Kidney epithelial cell (primary cell): ENCODE measurements at places on chromosomes 16 and 17. TPM values are rescaled to one million over a fixed set of nuclear protein-coding genes. Genes with fewer than 3 reads are reported as not detected.

Gene ERN2
- total RNA-seq = under 0.01 TPM in 1 of 2 replicates, not detected in the other

Gene TXNDC11
- 35.1 and 36.1 TPM in 2 replicates for total RNA-seq

Gene ARHGAP23
- 52.8 and 65.6 TPM in 2 replicates for total RNA-seq

Gene SLC13A2
- not detected in 2 replicates for total RNA-seq

Gene PIK3R5
- total RNA-seq = 0.96 and 1.7 TPM in 2 replicates

Gene TAT
- 0.07 TPM in 1 of 2 replicates, not detected in the other for total RNA-seq

- DNase-seq = no peak
Observed at GRCh38 chr17:15886804-15887203, 58.1 kb upstream of the ADORA2B start.

- DNase-seq = no peak
Observed at GRCh38 chr16:88681084-88681680, 5.1 kb downstream of the SNAI3 start.

DNA sequence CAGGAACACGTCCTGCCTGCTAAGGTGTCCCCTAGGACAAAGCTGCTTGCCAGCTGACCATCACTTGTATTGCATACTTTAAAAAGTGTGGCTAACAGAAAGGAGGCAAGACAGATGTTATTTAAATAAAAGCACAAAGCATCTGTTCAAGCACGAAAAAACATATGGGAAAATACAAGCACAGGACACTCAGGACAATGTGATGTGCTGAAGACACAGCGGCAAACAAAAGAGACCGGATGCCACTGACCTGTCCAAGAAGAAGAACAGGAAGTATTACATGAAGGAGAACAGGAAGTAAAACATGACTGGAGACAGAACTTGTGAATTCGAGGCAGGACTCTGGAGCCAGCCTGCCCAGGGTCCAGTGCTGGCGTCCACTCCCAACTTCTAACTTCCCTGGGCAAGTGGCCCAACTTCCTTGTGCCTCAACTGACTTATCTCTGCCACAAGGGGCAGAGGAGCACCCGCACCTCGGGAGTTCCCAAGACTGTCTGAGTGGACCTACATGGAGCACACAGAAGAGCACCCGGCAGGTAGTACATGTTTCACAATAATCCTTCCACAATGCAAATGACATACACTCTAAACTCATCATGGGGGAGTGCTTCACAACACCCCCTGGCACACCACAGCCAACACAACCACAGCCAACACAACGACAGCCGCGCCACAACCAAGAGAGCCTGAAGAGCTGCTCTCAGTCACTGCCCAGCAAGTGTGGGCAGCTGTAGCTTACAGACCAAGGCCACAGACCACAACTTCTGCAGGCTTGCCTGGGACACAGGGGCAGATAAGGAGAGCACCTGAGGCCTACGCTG is 36.6 kb downstream of the ANKRD11 start:
- DNase-seq = no peak

DNA sequence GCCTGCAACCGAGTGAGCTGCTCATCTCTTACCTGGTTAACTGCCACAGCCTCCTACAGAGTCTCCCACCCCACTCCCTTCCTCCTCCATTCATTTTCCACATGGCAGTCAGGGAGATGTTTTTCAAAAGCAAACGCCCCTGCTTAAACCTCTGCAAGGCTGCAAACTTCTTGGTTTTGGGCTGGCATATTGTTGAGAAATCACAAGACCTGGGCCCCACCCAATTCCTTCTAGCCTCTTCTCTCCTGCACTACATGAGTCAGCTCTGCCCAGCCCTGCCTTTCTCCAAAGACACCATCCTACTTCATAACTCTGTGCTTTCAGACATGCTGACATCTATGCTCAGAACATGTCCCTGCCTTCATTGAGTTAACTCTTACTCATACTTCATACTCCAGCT is 136.1 kb downstream of the SPACA3 start:
- DNase-seq = peak; percentile 2

DNA sequence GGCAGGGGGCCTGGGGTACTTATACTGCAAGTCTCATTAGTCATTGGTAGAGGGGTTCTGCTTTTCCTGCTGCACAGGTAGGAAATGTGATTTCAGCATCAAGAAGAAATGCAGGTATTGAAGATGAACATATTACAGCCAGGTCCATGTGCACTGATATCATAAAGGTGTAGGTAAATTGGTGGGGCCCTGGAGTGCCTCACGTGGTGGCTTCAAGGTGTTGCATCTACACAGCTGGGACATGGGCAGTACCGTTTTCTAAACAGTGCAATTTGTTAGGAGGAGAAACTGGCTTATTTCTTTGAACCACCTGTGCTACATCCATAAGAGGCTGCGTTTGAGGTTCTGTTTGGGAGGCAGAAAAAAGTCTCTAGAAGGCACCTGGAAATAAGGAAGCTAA is 618.1 kb upstream of the RBFOX1 start:
- DNase-seq = no peak

DNA sequence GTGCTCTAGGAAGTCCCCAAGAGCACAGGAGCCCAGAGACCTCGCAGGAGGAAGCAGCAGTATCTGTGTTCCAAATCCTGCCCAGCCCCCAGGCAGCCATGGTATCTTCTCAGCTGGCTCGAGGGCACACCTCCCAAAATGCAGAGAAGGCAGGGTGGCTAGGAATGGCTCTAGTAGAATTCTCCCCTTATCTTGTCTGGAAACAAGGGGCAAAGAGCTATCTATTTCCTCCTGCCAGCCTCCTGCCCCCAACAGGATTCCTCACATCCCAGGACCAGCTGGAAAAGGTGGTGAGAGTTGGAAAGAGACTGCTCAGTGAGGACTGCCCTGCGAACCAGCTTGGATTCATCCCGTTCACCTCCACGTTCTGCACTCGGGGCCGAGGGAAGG is 8.6 kb upstream of the TSPOAP1 start:
- DNase-seq = no peak

GRCh38 chr16:85601272-85601639 is 11.9 kb upstream of the GSE1 start:
- DNase-seq = no peak

DNA sequence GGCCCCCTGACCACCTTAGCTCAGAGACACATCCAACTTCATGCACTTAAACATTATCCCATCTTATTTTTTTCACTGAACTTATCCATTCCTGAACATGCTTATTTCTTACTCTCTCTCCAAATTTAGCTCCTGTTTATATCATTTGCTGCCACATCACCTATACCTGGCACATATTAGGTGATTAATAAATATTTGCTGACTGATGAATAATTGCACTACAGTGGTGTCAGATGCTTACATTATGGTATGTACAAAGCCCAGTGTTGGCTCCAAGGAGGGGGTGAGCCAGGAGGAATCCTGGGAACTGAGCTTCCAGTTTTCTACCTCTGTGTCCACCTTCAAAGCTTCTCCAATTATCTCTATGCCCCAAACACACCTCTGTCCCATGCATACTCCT is 124.0 kb upstream of the PMFBP1 start:
- DNase-seq = no peak

- no peak for DNase-seq
Observed at GRCh38 chr16:73713778-73714495, 582.7 kb upstream of the PSMD7 start.

DNA sequence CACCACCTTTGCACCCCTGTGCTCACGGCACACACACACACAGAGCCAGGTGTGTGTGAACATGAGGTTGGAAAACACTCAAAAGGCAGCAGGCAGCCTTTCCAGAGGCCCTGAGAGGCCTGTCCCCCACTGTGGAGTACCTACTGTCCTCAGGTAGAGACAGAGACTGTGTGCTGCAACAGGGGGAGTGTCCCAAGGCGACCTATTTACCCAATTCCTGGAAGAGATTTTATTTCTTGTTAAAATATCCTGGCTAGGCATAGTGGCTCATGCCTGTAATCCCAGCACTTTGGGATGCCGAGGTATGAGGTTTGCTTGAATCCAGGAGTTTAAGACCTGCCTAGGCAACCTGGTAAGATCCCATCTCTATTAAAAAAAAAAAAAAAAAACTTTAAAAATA is 108.5 kb downstream of the COPRS start:
- no peak for DNase-seq

- no peak for DNase-seq
Observed at GRCh38 chr16:17364319-17365210, 106.2 kb downstream of the XYLT1 start.

GRCh38 chr16:57797526-57798266 is 4.6 kb downstream of the KIFC3 start:
- no peak for DNase-seq

DNA sequence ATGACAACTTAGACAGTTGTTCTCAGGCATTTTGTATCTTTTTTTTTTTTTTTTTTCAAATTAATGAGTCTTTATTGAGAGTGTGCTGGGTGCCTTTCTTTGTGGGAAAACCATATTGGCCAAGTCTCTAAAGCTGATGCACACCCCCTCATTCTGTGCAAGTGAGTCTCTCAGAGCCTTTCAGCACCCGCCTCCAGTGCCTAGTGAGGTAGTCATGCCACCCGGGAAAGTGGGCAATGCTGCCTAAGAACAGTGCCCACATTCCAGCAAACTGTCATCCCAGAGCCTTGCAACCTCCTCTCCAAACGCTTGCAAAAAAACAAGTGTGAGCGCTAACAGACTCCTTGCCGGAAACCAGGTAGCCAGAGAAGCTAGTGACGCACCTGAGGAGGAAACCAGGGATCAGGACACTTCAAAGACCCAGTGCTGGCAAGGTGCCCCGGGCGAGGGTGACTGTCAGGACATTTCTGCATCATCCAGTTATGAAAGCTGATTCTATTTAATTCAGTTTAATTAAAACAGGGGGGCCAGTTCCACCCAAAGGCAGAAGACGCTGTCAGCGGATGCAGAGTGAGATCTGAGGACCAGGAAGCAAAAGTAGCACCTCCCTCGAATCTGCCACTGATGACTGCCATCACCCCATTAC is 34.9 kb downstream of the SMARCE1 start:
- no peak for DNase-seq

GRCh38 chr17:81481073-81481799 is 31.4 kb downstream of the ACTG1 start:
- DNase-seq = no peak

DNA sequence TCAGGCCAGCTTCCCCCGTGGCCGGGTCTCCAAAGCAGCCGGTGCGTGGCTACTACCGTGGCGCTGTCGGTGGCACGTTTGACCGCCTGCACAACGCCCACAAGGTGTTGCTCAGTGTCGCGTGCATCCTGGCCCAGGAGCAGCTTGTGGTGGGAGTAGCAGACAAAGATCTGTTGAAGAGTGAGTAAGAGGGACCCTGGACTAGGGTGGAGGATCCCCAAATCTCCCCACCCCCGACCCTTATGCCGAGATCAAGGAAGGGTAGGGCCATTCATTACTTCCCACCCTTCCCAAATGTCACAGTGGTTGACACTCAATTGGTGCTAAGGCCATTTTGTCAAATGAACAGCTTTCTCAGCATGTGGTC is 1.2 kb downstream of the COASY start:
- DNase-seq = no peak

DNA sequence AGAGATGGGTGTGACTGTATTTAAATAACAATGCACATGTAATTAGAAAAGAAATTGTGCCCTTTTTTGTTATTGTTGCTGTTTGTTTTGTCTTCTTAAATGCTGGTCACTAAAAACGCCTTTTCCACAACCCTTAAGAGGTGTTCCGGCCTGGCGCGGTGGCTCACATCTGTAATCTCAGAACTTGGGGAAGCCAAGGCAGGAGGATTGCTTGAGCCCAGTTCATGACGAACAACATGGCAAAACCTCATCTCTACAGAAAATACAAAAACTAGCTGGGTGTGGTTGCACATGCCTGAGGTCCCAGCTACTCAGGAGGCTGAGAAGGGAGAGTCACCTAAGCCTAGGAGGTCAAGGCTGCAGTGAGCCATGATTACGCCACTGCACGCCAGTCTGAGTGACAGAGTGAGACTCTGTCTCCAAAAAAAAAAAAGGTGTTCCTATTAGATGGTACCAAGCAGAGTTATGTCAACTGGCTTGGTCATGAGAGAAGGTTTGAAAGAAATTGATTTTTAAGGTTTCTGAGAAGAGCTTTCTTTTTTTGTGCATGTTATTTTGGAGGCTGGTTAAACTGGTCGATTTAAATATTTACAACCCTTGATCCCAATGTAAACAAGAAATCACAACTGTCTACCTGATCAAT is 23.5 kb upstream of the RFFL start:
- DNase-seq = no peak
